ENCODE measurements at places on chromosomes 2 and 18.
A peak's percentile ranks its signal among the peaks of the same experiment; 100 is the strongest.

DNA sequence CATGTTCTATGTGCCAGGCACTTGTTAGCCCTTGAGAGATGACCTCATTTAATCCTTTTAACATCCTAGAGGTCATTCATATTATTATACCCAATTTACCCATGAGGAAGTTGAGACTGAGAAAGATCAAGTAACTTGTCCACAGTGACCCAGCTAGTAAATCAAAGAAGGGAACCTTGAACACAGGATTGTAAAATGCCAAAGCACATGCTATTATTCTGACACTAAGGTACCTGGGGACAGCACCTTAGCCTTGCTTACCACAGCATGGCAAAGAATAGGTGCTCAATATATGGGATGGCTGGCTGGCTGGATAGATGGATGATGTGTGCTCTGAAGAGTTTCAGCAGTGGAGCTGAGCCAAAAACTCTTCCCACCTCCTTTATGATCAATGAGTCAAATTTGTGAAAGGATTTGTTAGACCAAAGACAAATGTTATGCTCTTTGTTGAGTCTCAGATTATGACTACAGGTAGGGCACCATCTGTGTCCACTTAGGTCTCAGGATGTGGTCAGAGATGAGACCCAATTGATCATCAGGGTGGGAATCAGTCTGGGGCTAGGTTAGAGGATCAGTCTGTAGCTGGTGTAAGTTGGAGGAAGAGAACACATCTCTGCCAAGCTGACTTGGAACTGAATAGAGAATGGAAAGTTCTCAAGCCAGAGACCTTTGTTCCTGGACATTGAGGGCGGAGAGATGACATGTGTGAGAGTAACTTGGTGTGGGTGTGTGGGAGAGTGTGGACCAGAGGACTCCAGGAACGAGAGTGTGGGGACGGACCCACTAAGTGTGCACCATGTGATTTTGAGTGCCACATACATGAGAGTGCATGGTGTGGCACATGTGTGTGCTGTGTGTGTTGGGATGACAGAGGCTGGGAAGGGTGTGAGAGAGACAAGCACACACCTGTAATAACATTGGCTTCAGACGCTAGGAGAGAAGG is 16.3 kb upstream of the PKDCC start:
- no peak for DNase-seq

GRCh38 chr2:100739735-100740432 is 80.1 kb upstream of the NPAS2 start:
- no peak for DNase-seq

- DNase-seq = no peak
These were observed 135.7 kb upstream of the NDUFV2 start for GRCh38 chr18:8966821-8967220.

GRCh38 chr2:67883316-67884087 is 179.3 kb downstream of the C1D start:
- DNase-seq = no peak

- DNase-seq = no peak
These were observed 86.6 kb upstream of the CAVIN2 start for GRCh38 chr2:191933307-191934105.

GRCh38 chr18:66734451-66734850 is 130.6 kb upstream of the CDH19 start:
- no peak for DNase-seq

DNA sequence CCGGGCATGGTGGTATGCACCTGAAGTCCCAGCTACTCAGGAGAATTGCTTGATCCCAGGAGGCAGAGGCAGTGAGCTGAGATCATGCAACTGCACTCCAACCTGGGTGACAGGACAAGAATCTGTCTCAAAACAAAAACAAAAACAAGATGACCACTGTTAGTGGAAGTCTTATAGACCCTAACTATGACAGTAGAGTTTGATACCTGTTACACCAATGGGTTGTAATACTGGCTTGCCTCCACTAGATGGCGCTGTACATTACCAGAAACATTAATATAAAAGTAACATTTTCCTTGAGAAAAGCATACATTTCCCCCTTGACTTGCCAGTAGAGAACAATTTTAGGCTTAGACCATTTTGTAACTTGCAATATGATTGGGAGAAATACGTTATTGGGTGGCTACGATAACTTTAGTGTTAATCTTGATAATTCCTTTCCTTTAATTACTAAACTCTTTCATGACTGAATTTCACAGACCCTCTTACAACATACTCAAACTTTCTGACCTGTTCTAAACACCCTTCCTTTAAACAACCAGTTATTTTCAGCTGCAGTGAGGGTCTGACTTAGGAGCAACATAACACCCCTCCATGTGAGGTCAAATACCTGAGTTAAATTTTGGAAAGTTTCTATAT is 19.5 kb downstream of the SLC25A52 start:
- DNase-seq = peak; percentile 34

DNA sequence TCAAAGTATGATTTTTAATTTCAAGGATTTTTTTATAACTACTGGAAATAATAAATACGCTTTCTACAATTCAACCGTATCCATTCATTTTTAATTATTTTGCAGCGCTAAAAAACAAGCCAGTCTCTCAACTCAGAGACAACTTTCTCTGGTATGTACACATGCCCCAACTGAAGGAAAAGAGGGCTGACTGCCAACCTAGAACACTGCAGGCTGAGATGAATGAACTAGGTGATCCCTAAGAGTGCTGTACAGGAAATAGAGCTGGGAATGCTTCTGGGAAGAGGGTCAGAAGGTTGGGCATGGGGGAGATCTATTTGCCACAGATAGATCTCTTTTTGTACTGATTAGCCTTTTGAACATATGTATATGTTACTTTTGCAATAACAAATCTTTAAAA is 460.1 kb downstream of the NR4A2 start:
- DNase-seq = no peak

DNA sequence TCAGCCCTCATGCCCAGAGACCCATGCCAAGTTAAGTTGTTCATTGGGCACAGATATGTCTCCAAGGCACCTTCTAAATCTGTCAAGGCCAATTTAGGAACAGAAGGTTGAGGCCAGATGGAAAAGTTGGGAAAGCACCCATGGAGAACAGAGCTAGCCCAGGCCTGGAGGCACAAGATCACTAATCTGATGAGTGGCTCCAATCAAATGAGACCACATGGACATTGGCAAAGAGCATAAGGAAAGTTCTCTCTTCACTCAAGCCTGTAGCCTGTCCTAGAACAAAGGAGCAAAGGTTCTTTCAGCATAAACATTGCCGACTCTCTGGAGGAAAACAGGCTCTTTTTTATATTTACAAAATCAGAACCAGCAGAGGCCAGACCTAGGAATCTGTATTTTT is 154.8 kb downstream of the RNF152 start:
- DNase-seq = no peak

- DNase-seq = no peak
These were observed 33.1 kb downstream of the NGEF start for GRCh38 chr2:232979871-232980461.

DNA sequence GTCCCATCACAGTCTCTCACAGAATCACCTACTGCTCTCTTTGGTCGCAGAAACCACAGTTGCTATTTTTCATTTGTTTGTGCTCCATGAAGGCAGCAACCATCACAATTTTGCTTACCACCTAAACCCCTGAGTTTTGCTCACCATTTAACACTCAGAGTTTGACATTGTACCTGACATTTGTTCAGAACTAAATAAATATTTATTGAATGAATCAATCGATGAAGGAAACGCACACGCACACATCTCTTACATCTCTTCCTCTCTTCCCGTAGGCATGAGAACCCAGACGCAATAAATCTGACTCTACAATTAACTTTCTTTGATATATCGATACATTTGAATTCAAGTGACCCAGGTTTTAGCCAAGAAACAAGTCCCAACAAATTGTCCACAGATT is 105.5 kb upstream of the RNF152 start:
- no peak for DNase-seq

- no peak for DNase-seq
These were observed 60.5 kb downstream of the INSIG2 start for GRCh38 chr2:118148809-118149208.

DNA sequence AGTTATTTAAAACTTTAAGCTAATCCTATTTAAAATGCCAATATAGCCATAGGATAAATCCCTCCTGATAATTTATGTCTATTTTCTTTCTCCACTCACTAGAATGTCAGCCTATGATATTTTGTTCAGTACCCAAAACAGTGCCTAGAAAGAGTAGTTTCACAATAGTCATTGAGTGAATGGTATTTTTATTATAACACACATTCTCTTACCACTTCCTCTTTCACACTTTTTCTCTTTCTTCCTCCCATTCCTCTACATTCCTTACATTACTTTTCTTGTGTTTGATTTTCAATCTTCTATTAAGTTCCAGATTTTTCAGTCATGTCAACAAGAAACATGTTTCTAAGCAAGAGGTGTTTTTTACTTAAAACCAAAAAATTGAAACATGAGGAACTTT is 327.6 kb upstream of the UBE2E3 start:
- DNase-seq = no peak

DNA sequence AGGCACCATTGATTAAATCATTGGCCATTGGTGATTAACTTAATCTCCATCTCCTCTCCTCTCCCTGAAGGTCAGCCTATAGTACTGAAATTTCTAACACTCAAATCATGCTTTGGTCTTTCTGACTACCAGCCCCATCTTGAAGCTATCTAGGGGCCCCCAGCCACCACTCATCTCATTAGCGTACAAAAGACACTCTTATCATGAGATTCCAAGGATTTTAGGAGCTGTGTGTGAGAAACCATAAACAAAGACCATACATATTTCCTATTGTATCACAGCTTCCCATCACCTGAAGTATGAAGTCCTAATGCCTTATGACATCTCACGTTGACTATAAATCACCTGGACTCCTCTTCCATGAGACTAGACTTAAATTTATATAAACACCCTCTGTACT is 94.0 kb upstream of the B3GNT2 start:
- DNase-seq = no peak

- DNase-seq = no peak
These were observed 627 bp upstream of the GALR1 start for GRCh38 chr18:77248873-77249568.

- DNase-seq = peak; percentile 33
These were observed 35.4 kb upstream of the EN1 start for GRCh38 chr2:118882693-118883336.

DNA sequence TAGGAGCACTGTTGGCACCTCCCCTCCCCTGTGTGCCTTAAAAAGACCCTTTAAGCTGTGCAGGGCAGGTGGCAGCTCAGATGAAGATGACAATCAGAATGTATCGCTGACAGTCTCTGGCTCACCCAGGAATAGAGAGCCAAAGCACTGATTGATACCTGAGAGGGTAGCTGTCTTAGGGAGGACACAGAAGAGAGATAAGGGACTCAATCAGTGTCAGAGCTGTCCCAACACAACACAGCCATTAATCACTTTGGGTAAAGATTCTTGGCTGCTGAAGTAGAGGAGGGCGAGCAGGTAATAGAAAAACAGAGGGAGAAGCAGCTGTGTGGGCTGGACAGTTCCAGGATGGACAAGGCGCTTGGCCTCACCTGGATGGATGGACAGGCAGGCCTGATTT is 124.9 kb downstream of the NRP2 start:
- DNase-seq = no peak

DNA sequence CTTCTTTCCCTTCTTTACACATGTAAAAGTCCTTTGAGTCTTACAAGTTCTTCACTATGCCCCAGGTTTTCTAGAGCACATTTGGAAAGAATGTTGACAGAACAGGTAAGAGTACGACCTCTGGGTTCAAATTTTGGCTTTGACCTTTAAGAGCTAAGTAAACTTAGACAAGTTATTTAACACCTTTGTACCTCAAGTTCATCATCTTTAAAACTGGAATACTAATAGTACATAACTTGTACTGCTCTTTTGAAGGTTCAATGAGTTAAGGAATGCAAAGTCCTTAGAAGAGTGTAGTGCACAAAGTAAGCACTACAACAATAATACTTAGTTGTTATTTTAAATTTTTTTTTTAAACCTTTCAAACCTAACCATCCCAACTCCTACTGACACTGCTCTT is 156.6 kb downstream of the TMEFF2 start:
- DNase-seq = no peak

GRCh38 chr2:59282374-59283057 is 1041.4 kb upstream of the FANCL start:
- no peak for DNase-seq

GRCh38 chr2:62152000-62152399 is 43.9 kb upstream of the B3GNT2 start:
- DNase-seq = no peak

- DNase-seq = no peak
These were observed 104.7 kb downstream of the CD226 start for GRCh38 chr18:69843015-69843414.

DNA sequence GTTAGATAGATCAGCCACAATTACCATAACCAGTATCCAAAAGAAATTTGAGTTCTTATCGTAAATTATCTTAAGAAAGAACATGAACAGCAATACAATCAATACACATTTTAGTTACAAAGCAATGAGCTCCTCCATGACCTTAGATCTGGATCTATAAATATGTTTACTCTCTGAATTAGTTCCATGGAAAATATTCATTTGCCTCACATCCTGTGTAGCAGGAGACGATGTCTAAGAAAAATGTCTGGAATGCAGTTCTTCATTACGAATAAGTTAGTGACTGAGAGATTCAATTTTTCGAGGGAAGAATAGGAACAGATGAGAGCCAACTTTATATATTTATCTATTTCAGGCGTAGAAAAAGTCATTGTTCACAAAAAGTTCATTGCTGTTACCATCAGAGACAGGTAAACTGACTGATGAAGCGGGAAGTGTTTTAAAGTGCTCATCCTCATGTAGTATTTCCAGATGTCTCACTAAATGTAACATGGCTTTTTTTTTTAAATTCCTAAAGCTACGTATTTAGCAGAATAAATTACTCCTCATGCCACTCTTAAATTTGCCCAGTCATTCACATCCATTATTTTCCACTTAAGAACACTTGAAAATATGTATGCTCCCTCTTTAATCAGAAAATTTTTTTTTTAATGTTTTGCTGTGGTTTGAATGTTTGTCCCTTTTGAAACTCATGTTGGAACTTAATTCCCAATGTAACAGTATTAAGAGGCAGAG is 106.5 kb upstream of the SCN1A start:
- no peak for DNase-seq

Measured in stimulated activated CD8-positive, alpha-beta memory T cell treated with anti-CD3 and anti-CD28 coated beads, Interleukin-7, amount 100 ng/mL, for 4 hours (primary cell).